ENCODE measurements at places on chromosomes 2 and 18.

DNA sequence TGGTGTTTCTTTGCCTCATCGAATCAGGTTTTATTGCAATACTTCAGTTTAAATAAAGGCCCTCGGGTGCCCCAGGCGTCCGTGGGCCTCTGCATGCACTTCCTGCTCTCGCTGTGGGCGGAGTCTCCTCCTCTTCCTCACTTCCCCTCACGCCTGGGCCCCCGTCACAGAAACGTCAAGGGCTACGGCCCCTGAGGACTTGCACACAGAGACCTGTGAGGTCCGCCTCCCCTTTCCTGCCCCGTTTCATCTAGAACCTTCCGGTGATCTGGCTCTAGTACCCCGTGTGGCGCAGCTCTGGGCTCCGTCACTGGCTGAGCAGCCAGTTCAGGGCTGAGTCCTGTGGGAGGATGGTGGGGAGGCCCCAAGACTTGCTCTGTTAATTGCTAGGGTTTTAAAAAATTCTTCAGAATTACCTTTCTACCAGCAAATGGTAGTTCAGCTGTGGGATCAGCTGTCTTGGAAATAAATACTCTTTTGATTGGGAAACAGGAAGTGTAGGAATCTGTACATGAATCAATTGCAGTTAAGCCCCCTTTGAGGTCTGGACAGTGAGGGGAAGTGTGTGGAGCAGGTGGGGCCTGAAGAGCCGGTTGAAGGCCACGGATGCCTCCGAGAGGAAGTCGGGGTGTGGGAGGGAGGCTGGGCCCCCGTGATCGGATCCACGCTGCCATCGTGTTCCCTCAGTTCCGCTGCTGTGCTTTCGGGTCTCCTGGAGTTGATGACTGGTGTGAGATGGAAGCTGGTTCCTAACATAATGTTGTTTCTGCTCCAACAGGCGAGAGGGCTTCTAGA lies 10.2 kb downstream of the NFATC1 start:
- DNase-seq, result peak; percentile 77

DNA sequence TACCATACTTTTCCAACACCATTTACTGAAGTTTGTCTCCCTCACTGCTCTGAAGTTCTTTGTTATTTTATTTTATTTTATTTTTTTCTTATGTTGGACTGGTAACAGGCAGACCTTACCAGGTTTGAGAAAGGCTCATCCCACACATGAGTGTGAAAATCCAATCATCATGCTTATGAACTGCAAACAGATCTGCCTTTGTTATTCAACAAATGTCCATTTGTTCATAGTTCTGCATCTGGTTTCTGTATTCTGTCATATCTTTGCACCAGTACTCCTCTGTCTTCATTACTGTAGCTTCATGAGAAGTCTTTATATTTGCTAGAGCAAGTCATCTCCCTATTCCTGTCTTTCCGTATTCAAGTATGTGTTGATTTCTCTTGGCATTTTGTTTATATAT lies 5.3 kb downstream of the RNU2-63P start:
- no peak for DNase-seq

DNA sequence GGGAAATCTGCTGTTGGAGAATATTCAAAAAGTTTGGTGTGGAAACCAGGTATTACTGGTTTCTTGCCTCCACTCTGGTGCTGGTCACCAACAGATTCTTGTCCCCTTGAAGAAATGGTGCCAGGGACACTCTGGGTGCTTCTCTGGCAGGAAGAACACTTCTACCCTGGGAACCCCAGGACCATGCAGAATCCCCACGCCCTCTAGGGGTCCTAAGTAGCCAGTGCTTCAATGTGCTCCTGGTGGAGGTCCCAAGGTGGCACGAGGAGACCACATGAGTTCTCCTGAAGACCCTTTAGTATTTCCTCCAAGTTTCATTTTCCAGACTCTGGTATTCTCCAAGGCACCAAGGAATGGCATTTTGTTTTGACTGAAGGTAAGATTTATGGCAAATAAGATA lies 380.6 kb downstream of the TSN start:
- no peak for DNase-seq

DNA sequence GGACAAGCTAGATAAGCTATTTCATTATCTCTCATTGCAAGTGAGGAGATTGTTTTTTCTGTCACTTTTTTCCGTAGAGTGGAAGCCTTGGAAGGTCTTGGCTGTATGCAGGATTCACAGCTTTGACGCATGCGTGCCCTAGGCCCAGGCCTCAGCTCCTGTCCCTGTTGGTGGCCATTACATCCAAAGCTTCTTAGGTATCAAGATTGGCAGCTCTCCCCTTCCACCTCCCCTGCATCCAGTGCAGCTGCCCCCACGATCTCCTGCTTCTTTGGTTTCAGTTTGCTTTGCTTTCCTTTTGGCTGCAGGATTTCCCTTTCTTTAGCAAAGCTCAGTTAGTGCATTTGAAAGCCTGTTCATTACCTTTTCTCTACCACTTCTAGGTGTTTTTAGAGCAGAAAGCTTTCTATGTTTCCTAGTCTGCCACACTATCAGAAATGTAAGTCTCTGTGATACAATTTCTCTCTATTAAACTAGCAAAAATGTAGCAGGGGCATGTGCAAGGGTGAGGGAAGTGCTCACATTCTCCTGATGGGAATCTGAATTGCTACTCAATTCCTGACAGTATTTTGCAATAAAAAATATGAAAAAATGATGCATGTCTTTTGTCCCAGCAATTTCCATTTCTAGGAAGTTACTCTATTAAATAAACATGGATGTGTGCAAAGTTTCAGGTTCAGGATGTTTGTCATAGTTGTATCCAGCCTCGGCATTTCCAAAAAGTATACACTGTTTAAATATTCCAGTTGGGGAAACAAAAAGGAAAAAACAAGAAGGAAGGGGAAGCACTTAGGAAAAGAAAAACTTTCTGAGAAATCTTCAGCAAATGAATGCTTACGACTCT lies 91.2 kb downstream of the LIPG start:
- no peak for DNase-seq

- DNase-seq, result no peak
These were observed 26.5 kb upstream of the PIK3C3 start for GRCh38 chr18:41928581-41928980.

DNA sequence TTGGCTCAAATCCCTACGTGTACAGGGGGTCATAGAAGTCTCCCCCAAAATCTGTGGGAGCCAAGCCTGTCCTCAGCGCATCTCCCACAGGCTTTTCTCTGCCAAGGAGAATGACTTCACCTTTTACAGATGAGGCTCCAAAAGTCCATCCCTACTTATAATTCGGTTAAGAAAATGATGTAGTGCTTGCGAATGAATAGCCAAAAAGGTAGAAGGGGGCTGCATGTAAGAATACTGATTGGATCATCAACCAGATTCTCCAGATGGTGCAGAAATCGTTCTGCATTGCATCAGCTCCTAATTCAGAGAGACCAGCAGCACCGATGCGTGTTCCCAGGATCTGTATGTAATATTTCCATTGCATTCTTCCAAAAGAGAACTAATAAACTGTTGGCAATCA lies 91.9 kb downstream of the EPHA4 start:
- DNase-seq, result no peak

DNA sequence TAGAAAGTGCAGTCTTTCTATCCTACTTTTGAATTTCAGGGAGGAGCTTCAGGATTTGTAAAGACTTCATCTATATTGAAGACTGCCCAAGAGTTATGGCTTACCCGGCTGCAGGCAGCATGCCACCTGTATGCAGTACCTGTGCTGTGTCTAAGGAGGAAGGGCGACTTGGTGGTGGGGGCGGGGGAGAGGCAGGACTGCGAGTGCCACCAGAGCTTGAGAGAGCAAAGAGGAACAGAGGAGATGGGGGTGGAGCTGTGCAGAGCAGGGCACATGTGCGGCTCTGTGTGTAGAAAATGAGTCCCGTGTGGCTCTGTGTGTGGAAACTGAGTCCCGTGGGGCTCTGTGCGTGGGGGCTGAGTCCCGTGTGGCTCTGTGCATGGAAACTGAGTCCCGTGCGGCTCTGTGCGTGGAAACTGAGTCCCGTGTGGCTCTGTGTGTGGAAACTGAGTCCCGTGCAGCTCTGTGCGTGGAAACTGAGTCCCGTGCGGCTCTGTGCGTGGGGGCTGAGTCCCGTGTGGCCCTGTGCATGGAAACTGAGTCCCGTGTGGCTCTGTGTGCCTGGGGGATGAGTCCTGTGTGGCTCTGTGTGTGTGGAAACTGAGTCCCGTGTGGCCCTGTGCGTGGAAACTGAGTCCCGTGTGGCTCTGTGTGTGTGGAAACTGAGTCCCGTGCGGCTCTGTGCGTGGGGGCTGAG lies 43.2 kb downstream of the LDLRAD4 start:
- DNase-seq, result no peak

DNA sequence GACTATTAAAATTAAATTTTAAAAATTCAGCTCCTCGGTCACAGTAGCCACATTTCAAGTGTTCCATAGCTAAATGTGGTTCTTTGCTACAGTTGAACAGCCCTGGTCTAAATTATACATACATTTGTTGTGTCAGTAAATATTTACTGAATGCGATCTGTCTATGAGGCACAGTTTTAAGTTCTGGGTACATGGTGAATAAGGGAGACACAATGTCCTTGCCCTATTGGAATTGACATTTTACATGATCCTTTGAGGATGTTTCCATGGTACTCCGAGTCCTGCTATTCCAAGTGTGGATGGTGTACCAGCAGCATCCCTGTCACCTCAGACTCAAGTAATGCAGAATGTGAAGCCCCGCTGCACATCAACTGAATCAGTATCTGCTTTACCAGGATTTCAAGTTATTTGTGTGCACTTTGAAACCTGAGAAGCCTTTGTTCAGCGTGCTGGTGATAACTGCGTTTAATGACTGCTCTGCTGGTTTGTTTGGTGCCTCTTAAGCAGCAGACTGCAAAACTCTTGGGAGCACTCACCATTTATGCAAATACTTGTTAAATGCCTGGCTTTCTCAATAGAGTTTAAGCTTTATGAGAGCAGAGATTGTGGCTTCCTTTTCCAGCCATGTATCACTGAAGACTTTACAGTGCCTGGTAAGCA lies 1.5 kb downstream of the GALNT1 start:
- no peak for DNase-seq

DNA sequence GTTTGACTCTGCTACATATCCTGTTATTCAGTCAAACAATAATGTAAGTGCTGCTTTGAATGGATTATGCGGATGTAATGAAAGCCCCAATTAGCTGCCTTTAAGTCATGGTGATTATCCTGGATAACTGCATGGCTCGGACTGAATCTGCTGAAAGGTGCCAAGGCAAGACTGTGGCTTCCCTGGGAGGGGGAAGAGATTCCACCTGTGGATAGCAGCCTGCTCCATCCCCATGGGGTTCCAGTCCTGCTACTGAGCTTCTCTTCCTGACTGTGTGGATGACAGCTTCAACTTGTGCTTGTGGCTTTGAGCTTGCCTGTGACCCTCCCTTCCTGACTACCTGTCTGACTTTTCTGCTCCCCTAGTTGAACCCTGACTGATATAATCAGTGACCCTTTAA lies 540.0 kb upstream of the GYPC start:
- no peak for DNase-seq

DNA sequence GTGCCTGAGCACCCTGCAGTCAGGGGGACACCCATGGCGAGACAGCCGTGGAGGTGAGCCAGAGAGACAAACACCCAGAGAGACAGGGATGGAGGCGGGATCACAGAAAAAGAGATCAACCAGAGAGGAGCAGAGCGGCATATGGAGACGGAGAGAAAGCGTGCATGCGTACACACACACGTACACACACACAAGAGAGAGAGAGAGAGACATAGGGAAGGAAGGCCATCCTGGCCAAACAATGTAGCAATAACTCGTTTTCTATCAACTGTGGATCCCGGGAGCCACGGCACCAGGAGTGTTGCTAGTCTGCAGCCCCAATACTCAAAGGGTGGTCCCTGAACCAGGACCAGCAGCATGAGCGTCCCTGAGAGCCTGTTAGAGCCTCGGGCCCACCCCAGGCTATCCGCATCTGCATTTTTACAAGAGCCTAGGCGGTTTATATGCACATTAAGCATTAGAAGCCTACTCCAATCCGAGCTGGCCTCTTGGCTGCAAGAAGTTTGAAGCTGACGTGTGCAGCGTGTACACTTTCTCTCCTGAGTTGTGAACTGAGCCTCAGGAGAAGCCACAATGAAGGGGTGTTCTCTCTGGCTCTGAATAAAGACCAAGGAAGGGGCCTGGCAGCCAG lies 50.1 kb upstream of the MYCN start:
- no peak for DNase-seq

Measured in stimulated activated CD8-positive, alpha-beta memory T cell treated with anti-CD3 and anti-CD28 coated beads, Interleukin-12 subunit alpha, Interleukin-12 subunit beta, amount 100 ng/mL, for 1 hour (primary cell).